Cardiac septum (tissue), 1 donor: ENCODE measurements at places on chromosomes 7 and 10. TPM values are rescaled to one million over a fixed set of nuclear protein-coding genes. Genes with fewer than 3 reads are reported as not detected.

DNAJB9 gene
- total RNA-seq = 38.0 TPM

SLC13A1 gene
- not detected for total RNA-seq

LRRTM3 gene
- not detected for total RNA-seq

ITIH2 gene
- not detected for total RNA-seq

SFMBT2 gene
- total RNA-seq = 14.2 TPM

CFTR gene
- total RNA-seq = 0.19 TPM

TMEM178B gene
- total RNA-seq = 15.2 TPM

TMEM176A gene
- total RNA-seq = 26.1 TPM

PKD2L1 gene
- not detected for total RNA-seq

STK31 gene
- 0.35 TPM for total RNA-seq

ELOVL3 gene
- not detected for total RNA-seq

SLC26A5 gene
- total RNA-seq = not detected

OR2A5 gene
- not detected for total RNA-seq

NKX6-2 gene
- not detected for total RNA-seq

IKZF1 gene
- total RNA-seq = 2.2 TPM

IL6 gene
- 5.8 TPM for total RNA-seq
